Thoracic aorta (tissue), 2 donors: ENCODE measurements at places on chromosomes 1 and 21. TPM values are rescaled to one million over a fixed set of nuclear protein-coding genes. Genes with fewer than 3 reads are reported as not detected.

- DNase-seq = no peak
Measured at GRCh38 chr1:154178013-154178412, 13.9 kb downstream of the TPM3 start.

GRCh38 chr21:21481239-21481638 lies 483.0 kb downstream of the NCAM2 start:
- DNase-seq = no peak

GRCh38 chr1:205210756-205211168 lies 740 bp downstream of the DSTYK start:
- DNase-seq = no peak

DNA sequence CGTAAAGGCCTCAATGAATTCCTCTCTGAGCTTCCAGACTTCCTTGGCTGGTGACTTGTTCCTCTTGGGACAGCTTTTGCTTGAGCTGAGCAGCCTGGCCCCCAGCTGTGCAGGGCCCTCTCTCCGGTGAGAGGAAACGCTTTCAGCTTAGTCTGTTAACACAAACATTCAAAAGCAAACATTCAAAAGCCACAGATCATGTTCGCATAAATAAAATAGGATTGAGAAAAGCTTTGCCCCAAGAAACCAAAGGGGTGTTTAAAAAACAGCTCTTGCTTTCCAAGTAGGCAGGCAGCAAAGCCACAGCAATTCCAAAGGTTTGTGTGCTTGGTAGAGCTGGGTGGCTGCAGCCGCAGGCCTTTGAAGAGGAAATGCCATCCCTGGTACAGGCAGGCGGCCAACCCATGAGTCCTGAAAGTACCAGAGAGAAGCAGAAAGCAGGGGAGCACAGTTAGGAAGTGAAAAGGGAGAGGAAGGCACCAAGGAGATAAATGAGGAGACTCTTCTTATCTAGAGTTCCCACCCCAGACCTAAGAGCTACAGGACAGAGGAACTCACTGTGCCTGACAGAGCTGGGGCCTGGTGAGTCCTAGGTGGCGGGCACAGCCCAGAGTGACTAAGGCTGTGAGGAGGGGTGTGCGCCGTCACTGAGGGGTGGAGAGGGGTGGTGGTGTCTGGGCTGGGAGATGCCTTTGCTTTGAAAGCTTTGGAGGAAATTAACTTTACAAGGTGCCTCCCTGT lies 48.4 kb downstream of the CCN1 start:
- no peak for DNase-seq

The SYDE2 gene
- total RNA-seq = 13.4 TPM

The ADAMTS1 gene
- 310 TPM for total RNA-seq

The ATP5PB gene
- 99.9 TPM for total RNA-seq
